Hematopoietic multipotent progenitor cell treated with erythropoietin and hydrocortisone succinate and interleukin-3 and kit ligand, for 6 days (in vitro differentiated cells): ENCODE measurements at places on chromosomes 3 and 15.

GRCh38 chr3:124965413-124965812, 30.9 kb upstream of the MUC13 start:
- no peak for DNase-seq

- DNase-seq: no peak
Observed at GRCh38 chr3:113249111-113249510, 37.8 kb downstream of the BOC start.

GRCh38 chr3:56137415-56137814, 330.9 kb downstream of the ERC2 start:
- DNase-seq: no peak

DNA sequence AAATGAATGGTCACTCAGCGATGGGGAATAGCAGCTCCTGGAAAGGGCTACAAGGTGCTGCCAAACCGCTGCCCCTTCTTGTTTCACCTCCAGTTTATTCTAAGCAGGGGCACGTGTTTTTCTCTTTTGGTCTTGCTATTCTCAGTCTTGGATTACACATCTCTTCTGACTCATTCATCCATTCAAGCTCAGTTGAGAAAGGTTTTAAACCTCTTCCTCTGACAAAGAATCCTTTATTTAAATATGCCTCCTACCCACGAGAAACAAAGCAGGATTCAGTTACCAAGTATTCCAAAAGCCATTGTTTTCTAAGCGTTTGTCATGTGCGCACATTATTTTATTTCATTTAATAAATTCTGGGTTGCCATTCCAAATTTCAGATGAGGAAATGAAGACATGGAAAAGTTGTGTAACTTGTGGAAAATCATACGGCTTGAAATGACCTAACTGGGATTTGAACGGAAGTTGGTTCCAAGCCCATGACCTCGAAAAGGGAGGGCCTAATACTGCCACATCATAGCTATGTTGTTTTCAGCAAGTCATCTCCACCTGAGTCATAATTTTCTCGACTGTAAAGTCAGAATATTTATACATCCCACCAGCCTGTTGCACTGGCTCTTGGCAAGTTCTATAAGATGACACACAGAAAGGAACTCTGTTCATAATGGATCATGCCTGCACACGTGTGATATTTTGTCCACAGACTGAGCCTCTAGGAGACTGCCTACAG, 292.0 kb upstream of the SLCO3A1 start:
- no peak for DNase-seq

DNA sequence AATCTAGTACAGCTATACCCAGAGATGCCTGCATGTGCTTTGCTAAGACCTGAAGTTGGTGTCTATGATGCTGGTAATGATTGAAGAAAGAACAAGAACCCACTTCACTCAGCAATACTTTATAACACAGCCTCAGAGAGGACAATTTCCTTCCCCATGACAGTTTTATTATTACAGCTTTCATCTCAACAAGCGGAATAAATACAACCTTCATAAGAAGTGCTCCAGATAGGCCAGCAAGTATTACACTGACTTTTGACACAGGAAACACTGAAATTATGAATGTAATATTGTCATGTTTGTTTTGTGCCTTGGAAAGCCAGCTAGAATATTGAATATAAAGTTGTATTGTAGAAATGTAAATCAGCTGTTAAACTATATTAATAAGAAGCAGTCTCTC, 557.4 kb upstream of the ARPP21 start:
- no peak for DNase-seq

GRCh38 chr3:77475507-77475906, 435.6 kb downstream of the ROBO2 start:
- DNase-seq: no peak

GRCh38 chr3:158160958-158161357, 51.1 kb downstream of the RSRC1 start:
- no peak for DNase-seq

GRCh38 chr3:37892927-37893600, 31.4 kb downstream of the CTDSPL start:
- no peak for DNase-seq

DNA sequence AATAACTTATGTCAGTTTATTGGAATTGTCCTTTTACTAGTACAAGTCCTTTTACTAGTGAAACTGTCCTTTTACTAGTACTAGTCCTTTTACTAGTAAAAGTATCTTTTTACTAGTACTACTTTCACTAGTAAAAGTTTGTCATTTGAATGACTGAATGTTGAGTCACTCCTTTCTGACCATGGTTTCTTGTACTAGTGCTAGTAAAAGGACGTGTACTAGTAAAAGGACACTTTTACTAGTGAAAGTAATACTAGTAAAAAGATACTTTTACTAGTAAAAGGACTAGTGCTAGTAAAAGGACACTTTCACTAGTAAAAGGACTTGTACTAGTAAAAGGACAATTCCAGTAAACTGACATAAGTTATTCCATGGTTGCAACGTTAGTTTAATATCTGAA, 96.3 kb downstream of the ZMAT3 start:
- DNase-seq: no peak

DNA sequence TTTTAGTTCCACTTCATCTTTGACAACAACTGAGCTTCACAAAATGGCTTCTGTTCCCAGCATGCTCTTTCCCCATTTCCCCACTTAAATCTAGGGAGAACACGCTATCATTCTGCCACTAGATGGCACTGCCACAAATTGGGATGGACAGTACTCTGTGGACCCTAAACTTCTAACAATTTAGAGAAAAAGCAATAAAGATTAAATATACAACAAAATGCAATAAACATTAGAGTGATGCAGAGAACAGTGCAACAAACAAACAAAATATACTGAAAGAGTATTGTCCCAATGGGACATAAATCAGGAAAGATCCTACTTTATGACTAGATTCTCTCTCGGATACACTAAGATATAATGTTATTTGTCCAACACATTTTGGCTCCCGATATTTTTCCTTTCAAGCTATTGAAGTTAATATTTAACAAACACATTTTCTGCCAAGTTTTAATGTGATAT, 169.7 kb upstream of the TMCO5A start:
- peak; percentile 78 for DNase-seq

DNA sequence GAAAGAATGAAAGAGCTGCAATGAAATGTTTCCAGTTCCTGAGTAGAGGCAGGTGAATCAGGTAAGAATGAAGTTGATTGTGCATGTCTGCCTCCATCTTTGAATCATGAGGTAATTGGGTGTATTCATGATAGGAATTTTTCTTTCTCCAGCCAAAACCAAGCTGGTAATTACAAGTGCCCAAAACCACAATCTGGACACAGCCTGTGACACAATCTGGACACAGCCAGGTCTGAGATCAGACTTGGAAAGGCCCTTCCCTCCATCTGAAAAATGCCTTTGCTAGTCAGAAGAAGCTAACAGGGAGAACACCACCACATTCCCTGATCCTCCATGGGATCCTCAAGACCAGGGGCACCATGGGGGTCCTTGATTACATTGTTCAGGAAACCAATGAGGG, 338.5 kb upstream of the THBS1 start:
- no peak for DNase-seq

DNA sequence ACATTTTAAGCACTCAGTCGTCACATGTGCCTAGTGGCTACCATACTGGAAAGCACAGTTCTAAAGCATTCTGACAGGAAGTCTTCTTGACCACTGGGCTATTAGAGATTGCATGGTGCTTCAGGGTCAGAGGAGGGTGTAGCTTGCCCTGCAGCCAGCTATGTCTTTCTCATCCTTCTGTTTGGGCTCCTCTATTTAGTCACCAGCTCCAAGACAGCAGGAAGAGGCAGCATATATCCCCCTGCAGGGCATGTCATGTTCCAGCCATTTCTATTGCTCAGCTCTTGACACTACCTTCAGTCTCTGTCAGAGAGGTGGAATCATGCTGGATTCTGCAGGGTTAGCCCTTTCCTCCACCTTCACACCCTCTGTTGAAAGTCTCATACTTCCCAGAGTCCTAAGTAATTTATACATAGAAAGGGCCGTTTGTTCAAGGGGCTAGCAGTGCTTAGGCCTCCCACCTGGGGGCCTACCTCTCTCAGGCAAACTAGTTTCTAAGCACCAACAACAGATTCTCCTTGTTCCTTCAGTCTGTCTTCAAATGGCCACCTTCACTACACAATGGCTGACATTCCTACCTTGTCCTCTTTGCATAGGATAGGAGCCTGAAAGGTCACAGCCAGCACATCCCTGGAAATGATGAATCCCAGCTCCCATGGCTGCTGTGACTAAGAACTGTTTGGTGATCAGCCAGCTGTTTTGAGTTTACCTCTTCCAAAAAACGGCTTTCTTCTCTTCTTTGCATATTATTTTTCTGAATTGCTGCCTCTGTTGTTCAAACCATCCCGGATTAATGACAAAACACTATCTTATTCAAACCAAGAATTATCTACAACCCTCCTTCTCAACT, 115.7 kb upstream of the BFSP2 start:
- no peak for DNase-seq

DNA sequence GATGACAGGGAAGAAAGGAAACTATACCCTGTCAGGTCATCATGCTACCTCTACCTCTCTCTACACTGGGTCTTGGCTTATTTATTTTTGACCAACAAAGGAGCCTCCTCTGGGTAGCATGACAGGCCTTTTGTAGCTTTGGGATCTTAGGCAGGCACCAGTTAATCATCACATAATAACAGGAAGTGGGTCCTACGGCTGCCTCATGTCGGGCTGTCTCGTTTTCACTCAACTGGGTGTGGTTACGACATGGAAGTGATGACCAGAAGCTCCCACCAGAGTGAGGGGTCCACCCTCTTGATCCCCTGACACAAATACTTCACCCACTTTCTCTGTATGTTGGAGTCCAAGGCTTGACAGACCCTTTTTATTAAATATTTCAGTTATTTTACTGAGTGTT, 105.3 kb downstream of the CD47 start:
- peak; percentile 32 for DNase-seq

DNA sequence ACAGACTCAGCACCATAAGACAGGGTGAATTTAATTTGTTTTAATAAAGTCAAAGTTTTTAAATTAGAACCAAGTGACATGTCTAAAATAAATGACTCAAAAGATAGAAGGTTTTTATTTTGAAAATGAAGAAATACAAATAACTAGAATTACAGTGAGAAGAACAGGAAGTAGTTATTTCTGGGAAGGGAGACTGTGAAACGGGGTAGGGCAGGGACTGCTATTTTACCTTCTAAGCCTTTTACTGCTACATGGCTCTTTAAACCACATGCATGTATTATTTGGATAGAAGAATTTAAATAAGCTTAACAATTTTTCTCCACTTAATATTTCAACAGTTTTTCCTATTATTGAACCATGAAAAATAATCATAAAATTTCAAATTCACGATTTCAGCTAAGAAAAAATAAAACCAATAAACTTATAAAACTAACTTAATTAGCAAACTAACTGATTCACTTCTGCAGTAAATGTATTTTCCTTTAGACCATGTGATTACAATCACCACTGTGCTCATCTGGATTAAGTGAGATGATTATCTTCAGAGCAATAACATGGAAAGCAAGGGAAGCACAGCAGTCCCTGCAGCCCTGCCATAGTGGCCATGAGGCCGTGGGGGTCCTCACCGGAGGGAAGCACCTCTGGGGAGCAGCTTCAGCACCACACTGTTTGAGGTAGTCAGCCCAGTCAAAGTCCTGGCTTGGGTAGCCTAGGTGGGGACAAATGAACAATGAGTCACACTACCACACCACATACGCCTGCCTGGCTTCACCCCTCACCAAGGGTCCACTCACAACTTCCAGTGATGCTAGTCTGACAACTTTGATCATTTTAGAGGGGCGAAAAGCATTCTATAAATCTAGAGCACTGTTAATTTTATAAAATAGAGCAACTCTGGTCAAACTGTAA, 28.3 kb upstream of the STIMATE start:
- DNase-seq: peak; percentile 12

- no peak for DNase-seq
Observed at GRCh38 chr3:159127021-159127392, 325.2 kb downstream of the MFSD1 start.

DNA sequence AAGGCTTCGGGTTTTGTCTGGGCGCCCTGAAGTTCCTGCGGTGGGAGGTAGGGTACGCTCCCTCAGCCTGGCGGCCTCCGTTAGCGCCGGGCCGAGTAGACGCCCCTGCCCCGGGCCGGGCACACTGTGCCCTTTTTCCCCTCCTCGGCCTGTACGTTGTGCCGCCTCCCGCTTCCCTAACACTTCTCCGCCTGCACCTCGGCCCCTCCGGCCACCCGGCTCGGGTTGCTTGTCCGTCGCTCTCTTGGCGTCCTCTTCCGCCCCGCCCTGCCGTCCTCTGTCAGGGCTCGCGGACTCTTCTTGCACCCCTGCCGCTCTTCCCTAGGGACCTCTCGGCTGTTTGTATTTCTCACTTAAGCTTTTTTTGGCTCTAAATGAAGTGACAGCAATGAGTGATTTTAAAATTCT, 384 bp downstream of the KNL1 start:
- DNase-seq: peak; percentile 73

- DNase-seq: peak; percentile 26
Observed at GRCh38 chr15:50318697-50319096, 36.3 kb downstream of the GABPB1 start.

DNA sequence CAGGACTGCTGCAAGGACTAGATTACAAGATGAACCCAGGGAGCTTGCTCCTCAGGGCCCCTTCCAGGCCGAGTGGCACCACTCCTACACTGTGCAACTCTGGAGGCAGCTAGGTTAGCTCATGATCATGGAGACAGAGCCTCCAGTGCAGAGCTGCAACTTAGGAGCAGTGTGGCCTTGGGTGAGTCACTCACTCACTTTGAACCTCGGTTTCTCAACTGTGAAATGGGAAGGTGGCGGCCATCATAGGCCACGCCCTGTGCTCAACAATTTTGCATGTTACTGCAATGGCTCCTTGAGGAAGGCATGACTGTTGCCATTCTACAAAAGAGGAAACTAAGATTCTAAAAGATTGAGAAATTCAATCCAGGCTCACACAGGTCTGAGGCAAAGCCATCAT, 11.2 kb upstream of the CXCR6 start:
- DNase-seq: no peak

DNA sequence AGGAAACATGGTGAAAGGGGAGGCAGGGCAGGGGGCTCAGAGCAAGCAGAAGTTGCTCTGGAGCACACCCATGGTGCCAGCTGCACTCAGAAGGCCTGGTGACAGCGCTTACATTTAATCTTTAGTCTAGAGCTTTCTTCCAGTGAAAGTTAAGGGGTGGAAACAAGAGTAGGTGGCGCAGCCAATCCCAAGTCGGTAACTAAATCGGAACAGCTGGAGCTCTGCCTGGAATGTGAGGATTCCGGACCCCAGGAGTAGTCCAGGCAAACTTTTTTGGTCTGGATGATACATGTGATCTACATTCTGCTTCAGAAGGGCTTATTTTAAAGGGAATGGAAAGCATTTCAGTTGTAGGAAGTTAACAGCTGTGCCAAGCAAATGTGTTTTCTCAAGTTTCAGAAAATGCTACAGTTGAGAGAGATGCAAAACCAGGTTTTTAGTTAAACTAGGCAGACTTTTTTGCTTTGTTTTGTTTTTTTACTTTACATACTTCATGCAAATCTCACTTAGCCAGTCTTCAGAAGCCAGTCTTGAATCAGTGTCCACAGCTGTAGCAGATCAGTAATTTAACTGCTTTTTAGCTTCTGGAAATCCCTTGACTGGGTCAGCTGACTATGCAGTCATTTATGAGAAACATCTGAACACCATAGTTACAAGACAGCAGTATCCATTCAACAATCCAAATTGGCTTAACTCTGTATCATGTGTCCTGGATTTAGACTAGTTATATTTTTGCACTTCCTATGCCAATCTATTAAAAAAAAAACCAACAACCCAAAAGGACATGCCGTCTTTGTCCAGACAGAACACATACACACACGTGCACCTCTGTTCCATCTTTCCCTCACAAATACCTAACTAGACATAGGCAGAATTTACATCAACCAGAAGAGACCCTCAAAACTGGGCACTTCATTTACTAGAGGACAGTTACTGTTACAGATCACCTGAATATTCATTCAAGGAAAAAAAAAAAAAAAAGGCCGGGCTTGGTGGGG, 33.2 kb downstream of the ZNF106 start:
- DNase-seq: no peak
